Stomach (tissue), 19 donors: ENCODE measurements at places on chromosomes 1 and 21. TPM values are rescaled to one million over a fixed set of nuclear protein-coding genes. Genes with fewer than 3 reads are reported as not detected.

- no peak overlapping the region for H3K4me3 ChIP-seq
- no peak overlapping the region for H3K27ac ChIP-seq
- peaks cover under 1% of the 10 kb centered on the region for H3K4me1 ChIP-seq
- no peak for DNase-seq
Measured at GRCh38 chr1:18058981-18059605, 48.5 kb upstream of the IGSF21 start.

DNA sequence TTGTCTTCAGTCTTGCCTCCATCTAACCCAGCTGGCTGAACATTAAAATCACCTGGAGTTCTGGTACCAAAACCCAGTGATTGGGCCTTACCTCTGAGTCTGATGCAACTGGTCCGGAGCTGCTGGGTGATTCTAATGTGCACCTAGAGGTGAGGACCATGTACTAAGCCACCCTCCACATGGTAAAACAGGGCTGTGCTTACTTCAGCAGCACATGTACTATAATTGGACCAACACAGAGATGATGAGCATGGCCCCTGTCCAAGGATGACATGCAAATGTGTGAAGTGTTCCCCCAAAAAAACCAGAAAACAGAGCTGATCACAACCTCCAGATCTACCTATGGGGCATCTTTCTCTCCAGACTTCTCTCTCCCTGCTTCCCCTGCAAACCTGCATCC, 37.0 kb downstream of the ELK4 start:
- H3K27ac ChIP-seq: no peak overlapping the region
- DNase-seq: no peak
- peaks cover 27% of the 10 kb centered on the region for H3K36me3 ChIP-seq
- H3K4me1 ChIP-seq: peaks cover 27% of the 10 kb centered on the region
- no peak overlapping the region for H3K4me3 ChIP-seq
- H3K27me3 ChIP-seq: no peaks in the 10 kb centered on the region

- H3K27me3 ChIP-seq: no peaks in the 10 kb centered on the region
- no peaks in the 10 kb centered on the region for H3K36me3 ChIP-seq
- peak; percentile 83 for DNase-seq
- H3K27ac ChIP-seq: peak overlapping the region; percentile 99
- peaks cover 81% of the 10 kb centered on the region for H3K4me1 ChIP-seq
Measured at GRCh38 chr1:116375887-116376728, 3.1 kb downstream of the ATP1A1 start.

GRCh38 chr1:151539321-151540020, 638 bp upstream of the TUFT1 start:
- H3K36me3 ChIP-seq: peaks cover 36% of the 10 kb centered on the region
- H3K27me3 ChIP-seq: no peaks in the 10 kb centered on the region
- peak; percentile 95 for DNase-seq
- peaks cover 35% of the 10 kb centered on the region for H3K4me1 ChIP-seq
- H3K4me3 ChIP-seq: peak overlapping the region; percentile 53
- H3K27ac ChIP-seq: peak overlapping the region; percentile 84

CD34 gene
- 9.4 TPM for total RNA-seq
